ENCODE measurements at places on chromosomes 16 and 17. TPM values are rescaled to one million over a fixed set of nuclear protein-coding genes. Genes with fewer than 3 reads are reported as not detected.

DNA sequence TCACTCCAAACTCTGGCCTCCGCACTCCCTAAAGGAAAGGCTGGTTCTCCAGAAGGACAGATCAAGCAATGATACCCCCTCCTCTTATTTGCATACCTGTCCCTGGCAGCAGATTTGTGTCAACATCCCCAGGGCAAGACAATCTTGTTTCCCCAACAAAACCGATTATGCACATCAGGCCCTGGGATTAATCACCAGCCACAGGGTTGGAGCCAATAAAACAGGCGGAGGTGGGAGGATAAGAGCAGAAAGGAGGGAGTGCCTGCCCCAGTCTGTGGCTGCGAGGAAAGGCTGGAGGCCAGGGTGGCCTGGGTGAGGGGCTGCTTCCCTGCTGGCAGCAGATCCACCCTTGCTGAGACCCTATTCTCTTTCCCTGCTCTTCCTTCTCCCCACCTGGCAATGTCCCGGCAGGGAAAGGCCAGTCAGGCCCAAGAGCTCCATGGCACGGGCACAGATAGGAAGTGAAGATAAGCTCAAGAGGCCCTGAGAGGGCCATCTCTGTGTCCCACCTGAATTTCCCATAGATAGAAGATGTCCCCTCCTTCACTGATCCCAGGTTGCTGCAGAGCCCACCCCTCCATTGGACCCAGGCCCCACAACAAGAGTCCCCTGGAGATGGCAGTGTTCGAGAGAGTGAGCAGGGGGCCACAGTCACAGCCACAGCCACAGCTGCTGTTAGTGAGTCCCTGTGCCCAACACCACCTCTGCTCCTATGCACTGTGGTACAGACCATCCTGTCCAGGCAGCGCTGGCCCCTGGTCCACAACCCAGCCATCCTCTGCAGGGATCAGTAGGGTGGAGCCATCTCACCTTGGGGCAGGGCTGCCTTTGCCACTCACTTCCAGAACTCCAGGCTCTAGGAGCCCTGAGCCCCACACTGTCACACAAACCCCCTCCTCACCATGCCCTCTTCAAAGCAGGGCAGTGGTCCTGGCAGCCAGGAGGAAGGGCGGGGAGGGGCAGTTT lies 137.5 kb downstream of the SDK2 start:
- no peaks in the 10 kb centered on the region for H3K27me3 ChIP-seq
- H3K27ac ChIP-seq = no peak overlapping the region
- DNase-seq = no peak
- H3K4me1 ChIP-seq = no peaks in the 10 kb centered on the region
- no peak overlapping the region for H3K4me3 ChIP-seq

RAMP2 gene
- total RNA-seq = 12.0 TPM

PPP1R9B gene
- 13.1 TPM for total RNA-seq

FZD2 gene
- total RNA-seq = 17.6 TPM

ZNF263 gene
- 27.8 TPM for total RNA-seq

DNA sequence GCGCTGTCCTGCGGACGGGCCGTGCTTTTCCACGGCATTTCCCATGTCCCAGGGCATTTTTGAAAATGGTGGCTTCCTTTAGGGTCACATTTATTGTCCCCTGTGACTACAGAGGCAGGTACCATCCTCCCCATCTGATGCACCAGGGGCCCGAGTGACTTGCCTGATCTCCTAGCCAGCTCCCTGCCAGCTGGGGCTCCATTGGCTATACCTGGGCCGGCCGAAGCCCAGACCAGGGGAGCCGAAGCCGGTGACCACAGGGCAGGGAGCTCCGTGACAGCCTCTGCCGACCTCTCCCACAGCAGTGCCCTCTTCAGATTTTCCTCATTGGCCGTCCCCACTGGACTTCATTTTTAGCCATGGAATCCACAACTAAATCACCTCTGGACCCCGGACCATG lies 170.6 kb downstream of the RBFOX3 start:
- no peak overlapping the region for H3K4me3 ChIP-seq
- no peak overlapping the region for H3K27ac ChIP-seq
- DNase-seq = no peak
- H3K4me1 ChIP-seq = no peaks in the 10 kb centered on the region

DNA sequence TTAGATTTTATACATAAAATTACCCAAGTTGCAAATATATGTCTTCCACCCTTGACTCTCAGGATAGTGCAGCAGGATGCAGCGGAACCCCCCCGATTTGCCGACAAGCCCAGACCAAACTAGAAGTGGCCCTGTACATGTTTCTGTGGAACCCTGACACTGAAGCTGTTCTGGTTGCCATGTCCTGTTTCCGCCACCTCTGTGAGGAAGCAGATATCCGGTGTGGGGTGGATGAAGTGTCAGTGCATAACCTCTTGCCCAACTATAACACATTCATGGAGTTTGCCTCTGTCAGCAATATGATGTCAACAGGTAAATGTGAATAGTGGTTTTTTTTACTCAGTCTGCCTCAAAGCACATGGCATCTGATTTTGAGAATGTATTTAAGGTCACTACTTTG lies 70.7 kb downstream of the OMG start:
- no peak overlapping the region for H3K27ac ChIP-seq
- no peak for DNase-seq
- H3K36me3 ChIP-seq = peaks cover 3% of the 10 kb centered on the region
- no peaks in the 10 kb centered on the region for H3K27me3 ChIP-seq

KRTAP4-9 gene
- not detected for total RNA-seq
